Myocyte (in vitro differentiated cells): ENCODE measurements at places on chromosomes 1 and 21. TPM values are rescaled to one million over a fixed set of nuclear protein-coding genes. Genes with fewer than 3 reads are reported as not detected.

DNA sequence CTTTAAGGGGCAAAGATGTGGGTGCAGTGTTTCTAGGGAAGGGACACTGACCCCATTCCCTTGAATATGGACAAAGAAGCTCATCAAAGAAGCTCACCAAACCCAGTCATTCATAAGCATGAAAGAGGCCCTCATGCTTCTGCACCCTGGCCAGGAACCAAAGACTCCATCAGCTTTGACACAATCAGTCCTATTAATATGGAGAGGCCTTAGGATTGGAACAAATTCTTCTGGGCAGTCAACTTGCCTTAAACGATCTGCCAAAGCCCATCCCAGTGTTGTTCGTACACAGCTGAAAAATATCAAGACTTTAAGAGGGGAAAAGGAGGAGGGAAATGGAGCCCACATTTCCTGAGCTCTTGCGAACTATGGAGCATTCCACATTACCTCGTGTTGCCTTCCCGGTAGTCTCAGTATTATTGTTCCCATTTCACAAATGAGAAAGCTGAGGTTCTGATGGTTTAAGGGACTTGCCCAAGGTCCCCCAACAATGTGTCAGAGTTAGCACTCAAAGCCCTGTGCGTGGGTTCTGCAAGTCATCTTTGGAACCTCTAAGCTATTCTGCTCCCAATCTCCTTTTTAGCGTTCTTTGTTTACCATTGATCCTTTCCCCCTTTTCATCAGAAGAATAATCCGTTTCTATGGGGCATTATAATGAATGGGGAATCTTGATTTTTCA is 161.9 kb downstream of the ZBTB18 start:
- no peak for DNase-seq

GRCh38 chr1:55600242-55600641 is 385.1 kb upstream of the USP24 start:
- DNase-seq = no peak

DNA sequence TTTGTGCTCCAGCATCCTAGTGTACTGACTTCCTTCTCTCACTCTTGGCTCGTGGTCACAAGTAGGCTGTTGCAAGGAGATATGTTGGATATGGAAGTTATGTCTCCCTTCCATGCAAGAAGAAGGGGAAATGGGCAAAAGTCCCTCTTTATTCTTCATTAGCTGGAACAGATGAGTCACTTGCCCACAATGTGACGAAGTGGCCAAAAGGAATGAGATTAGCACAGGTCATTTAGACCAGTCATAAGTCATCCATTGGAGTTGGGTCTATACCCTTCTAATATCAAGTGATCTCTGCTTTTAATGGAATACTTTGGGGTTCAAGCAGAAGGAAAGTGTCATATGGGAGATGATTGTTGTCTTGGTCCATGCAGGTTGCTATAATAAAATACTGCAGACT is 91.2 kb upstream of the NGF start:
- DNase-seq = no peak

- DNase-seq = no peak
Observed at GRCh38 chr1:1048765-1049164, 25.3 kb downstream of the RNF223 start.

DNA sequence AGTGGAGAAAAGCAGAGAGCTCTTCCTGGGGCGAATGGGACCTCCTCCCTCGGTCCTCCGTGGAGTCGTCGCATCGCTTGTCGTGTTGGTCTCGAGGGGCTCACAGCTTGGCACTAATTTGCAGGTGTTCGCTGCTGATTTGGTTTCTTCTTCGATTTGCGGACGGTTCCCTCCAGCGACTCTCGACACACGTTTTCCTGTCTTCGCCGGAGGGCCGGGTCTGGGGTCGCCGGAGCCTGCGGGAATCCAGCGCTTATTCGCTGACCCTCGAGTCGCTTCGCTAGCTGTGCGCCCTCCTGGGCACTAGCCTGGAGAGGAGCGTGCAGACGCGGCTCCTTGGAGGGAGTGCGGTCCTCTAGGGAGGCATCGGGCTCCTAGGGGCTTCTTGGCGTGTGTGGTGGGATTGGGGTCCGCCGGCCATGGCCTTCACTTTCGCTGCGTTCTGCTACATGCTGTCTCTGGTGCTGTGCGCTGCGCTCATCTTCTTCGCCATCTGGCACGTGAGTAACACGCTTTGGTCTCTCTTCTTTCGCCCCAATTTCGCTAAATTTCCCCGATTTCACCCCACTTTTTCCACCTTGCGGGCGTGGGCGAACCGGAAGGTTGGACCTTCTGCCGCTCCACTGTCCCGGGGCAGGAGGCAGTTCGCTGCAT is 766 bp downstream of the CNIH3 start:
- DNase-seq = no peak

DNA sequence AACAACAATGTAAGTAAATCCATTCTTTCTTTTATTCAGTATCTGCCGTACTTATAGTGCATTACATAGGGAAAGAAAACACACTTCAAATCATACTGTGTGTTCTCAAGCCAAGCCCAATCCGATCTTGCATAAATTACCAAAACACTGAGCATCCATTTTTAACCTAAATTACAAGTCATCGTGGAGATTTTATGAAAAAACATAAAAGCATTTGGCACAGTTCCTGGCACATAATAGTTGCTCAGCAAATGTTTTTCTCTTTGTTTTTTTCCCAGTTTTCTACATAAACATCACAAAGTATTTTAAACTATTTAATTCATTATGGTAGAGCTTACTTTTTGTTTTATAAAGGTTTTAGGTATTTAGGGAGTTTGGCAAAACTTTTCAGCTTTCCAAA is 48.1 kb upstream of the LRRC8C start:
- no peak for DNase-seq

LCE6A gene
- not detected in 2 replicates for total RNA-seq

GRCh38 chr1:84859866-84860265 is 33.1 kb downstream of the LPAR3 start:
- no peak for DNase-seq

GPR25 gene
- total RNA-seq = not detected in 2 replicates

DNA sequence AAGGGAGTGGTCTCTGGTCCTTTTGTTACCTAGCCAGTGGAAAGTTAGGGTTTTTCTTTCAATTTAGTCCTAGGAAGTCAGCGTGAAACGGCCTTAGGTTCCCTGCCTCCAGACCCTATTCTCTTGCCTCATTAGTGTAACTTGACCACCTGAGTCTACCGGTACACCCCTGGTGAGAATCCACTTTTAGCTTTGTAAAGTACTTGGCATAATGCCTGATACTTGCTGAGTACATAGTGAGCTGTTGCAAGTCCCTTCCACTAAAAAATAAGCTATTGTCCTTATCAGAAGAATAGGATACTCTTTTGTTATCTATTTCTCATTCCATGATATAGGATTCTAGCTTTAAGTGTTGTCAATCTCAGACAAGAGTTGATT is 228.8 kb downstream of the ST6GALNAC3 start:
- no peak for DNase-seq

GRCh38 chr1:97372531-97372930 is 548.3 kb downstream of the DPYD start:
- no peak for DNase-seq

DNA sequence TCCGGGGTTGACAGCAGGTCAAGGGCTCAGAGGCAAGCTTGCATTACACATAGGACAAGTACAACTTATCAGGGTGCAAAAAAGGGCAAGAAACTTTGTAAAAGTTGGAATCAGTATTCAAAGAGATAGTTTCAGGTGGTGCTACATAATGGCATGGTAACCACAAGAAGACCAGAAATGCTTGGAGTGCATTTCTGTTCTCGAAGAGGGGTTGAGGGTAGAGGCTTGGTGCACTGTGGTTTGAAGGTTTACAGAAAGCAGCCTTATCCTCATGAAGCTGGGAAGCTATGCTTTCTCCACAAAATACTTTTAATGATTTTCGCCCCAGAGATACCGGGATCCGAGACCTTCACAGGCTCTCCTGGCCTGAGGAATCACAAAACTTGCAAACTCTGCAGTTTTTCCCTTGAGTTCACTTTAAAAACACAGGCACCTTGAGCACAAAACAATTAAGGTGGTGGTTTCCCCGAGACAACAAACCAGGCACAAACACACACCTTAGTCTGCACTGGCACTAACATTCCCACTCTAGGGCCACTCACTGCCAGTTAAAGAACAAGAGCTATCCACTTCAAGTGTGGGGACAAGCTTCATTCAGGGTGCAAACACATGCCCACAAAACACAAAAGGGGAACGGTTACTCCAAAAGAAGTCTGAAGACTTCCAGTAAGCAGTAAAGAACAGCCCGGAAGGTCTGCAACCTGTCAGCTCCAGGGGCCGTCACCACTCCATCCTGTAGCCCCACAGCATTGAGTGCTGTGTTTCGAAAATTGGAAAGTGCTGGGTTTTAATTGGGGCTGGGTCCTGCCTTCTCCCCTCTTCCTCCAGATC is 29.8 kb upstream of the NFIA start:
- DNase-seq = no peak

GRCh38 chr1:164651351-164651951 is 92.5 kb downstream of the PBX1 start:
- DNase-seq = no peak

DPT gene
- total RNA-seq = not detected in 2 replicates

DNA sequence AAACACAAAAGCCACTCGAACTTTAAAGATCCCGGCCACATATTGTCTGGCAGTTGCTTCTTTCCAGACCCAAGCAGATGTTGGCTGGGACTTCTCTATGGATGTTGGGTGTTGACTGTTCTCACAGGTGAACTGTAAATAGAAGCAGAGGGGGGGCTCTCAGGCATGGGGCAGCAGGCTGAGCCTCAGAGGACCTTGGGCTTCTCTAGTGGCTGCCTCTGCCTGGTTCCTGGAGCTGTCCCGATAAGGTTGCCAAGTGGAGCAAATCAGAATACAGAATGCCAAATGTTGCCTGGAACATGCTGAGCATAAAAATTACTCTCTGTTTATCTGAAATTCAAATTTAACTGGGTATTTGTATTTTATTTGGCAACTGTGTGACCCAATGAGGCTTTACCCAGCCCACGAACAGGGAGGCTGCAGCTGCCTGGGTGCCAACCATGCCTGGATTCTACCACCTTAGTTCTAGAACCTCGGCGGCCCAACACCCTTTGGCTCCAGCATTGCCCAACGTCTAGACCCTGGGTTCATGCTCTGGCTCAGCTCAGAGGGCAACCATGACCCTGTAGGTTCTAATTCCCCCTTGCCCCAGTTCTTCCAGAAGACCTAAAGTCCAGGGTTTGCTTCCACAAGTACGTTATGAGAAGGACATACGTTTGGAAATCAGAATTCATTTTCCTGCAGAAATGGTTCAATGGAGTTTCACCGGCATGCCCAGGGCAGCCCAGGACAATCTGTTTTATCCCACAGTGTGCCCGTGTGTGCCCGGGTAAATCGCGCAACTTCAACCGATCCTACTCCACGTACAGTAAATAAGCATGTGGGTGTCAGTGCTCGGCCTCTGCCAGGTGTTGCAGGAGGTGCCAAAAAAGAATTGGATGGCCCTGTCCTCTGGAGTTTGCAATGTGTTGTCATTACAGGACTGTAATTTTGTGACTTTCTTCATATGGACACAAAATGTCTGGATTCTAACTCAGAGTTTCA is 5.4 kb upstream of the SLC45A1 start:
- DNase-seq = no peak

GRCh38 chr1:230312676-230313075 is 113.5 kb downstream of the PGBD5 start:
- no peak for DNase-seq

HORMAD1 gene
- not detected in 2 replicates for total RNA-seq

DNA sequence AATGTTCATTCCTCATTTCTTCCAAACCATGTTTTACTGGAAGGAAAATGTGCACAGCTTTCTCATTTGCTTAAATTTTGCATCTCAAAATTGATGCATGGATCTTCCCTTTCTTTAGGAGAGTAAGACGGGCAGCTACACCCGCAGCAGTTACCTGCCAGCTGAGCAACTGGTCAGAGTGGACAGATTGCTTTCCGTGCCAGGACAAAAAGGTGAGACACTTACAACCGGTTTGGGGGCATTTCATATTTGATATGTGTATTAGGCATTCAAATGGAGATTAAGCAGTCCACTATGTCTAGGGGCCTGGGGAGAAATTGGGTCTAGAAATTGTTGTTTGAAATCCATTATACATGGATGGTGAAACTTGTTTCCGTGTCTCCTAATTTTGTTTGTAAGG is 12.9 kb downstream of the C8A start:
- no peak for DNase-seq

SLAMF6 gene
- total RNA-seq = not detected in 2 replicates

GRCh38 chr1:150288822-150289221 is 4.8 kb upstream of the MRPS21 start:
- no peak for DNase-seq

GRCh38 chr1:21911205-21912001 is 25.7 kb downstream of the HSPG2 start:
- DNase-seq = peak; percentile 93

- DNase-seq = peak; percentile 10
Observed at GRCh38 chr1:232835166-232835565, 29.9 kb downstream of the MAP10 start.

DNA sequence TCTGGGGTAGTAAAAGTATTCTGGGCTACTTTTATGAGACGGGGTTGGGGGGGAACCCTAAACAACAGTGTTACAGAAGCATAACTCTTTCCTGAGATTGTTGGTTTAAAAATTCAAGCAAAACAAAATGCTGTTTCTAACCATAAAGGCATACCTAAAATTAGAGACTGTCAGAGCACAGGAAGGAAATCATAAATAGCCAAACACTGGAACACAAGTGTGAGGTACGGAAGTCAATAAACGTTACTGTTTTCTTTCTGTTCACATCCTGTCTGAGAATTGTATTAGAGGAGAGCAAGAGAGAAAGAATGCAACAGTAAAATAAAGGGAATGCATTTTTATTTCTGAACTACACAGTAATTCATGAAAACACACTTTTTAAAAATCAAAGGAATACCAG is 42.8 kb upstream of the IL12RB2 start:
- no peak for DNase-seq

- no peak for DNase-seq
Observed at GRCh38 chr1:65062339-65062738, 85.7 kb upstream of the AK4 start.

DDR2 gene
- total RNA-seq = 51.4 and 65.3 TPM in 2 replicates

CACNA1S gene
- total RNA-seq = 57.2 and 58.9 TPM in 2 replicates

GRCh38 chr1:37017720-37018119 is 16.6 kb downstream of the GRIK3 start:
- DNase-seq = no peak

DNA sequence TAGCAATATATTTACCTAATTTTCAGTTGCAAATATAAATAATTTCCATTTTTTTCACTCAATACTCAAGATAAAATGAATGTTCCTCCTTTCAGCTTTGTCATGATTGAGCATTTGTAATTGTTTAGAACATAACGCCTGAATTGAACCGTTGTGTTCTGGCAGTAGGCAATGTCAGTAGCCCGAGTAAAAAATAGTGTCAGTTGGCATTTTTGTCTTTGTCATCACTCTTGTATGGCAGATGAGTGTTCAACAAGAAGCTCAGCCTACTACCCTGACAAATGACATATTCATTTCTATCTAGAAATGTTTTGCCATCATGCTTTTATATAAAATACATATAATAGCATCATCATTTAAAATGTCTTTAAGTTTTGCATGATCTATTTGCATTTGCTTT is 691.4 kb upstream of the NCAM2 start:
- DNase-seq = no peak

SYTL1 gene
- 0.05 TPM in 1 of 2 replicates, not detected in the other for total RNA-seq

DNA sequence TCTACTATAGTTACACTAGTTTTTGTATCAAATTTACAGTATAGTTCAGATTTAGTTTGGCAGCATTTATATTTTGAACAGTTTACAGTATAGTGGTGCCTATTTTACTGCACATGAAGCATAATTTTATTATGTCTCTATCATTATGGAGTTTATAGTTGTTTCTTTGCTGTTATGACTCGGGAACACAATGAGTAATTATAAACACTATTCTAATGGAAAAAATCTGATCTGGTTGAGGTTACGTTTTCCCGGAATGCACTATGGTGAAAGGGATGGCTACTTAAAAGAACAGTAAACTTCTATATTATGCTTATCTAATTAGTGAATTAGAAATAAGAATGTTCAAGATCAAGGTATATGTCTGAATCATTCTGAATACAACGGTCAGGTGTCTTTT is 10.6 kb downstream of the LCA5L start:
- DNase-seq = no peak
